ENCODE measurements at places on chromosomes 5 and 9.
A peak's percentile ranks its signal among the peaks of the same experiment; 100 is the strongest.

DNA sequence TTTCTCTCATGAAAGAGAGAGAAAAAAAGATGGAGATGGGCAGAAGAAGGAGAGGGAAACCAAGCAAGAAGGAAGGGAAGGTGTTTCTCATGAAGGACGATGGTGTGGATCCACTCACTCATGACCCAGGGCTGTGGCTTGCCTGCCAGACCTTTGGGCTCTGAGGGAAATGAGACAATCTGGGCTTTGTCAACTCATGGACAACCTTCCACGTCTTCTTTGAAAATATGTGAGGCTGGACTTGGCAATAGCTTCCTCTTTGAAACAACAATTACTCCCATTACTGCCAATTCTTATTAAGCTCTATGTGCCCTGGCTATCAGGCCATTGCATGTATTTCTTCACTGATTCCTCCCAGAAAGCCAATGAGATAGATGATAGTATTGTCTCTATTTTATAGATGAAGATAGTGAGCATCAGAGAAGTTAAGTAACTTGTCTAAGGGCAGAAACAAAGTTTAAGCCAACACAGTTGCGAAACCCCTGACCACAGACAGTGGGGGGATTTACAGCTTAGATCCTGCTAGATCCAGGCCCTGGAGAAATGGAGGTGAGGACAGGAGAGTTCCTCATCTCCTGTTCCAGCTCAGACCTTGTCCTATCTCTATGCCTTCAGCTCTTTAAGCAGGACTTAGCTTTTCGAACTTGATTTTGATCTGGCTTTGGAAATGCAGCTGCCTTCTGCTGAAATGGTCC, 132.4 kb downstream of the GCNT1 start:
- no peak for DNase-seq

DNA sequence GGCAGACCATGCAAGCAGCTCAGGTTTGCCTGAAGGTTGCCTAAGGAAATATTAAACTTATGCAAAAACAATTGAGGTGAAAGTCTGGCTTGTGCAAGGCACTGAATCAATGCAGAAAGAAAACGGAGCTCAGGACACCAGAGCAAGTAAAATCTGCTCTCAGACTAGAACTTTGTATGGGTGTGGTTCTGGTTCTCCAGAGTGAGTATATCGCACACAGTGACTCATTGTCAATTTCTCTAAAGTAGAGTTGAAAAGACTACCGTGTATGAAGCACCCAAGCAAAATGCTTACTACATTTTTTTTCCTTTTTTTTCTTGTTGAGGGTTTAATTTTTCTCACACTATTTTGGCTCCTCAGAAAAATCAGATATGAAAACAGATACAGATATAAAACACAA, 650.3 kb upstream of the CDH10 start:
- no peak for DNase-seq

DNA sequence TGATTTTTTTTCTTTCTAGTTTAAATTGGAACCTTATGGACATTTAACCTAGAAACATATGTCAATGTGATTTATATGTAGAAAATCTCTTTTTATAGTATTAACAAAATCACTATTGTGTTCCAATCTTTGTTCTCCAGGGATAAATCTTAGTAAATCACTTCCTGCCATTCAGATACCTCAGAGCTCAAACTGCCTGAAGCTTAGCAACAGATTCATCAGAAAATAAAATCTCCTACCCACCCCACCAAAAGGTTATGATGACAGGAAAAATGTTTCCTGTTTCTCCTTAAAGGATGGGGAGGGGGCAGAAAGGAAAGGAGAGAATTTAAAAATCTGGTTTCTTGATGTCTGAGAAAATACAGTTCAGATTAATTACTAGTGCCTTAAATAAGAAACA, 105.0 kb upstream of the TUT7 start:
- no peak for DNase-seq

DNA sequence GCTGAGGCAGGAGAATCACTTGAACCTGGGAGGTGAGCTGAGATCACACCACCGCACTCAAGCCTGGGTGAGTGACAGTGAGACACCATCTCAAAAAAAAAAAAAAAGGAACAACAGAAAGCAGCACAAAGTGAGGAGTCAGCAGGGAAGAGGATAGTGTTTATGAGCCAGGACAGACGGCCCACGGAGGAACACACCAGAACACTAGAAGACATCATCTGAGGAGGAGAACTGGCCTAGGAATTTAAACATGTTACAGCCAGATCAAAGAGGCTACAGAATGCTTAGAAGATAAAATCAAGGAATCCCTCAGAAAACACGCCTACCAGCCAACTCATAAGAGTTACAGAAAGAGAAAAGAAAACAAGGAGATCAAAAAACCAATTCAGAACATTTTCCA, 12.2 kb downstream of the UBAC1 start:
- no peak for DNase-seq

GRCh38 chr9:106728860-106729259, 134.1 kb upstream of the ZNF462 start:
- DNase-seq, result no peak

GRCh38 chr5:159049844-159050315, 49.8 kb downstream of the EBF1 start:
- DNase-seq, result no peak

GRCh38 chr9:76417394-76417793, 23.2 kb upstream of the RFK start:
- DNase-seq, result no peak

DNA sequence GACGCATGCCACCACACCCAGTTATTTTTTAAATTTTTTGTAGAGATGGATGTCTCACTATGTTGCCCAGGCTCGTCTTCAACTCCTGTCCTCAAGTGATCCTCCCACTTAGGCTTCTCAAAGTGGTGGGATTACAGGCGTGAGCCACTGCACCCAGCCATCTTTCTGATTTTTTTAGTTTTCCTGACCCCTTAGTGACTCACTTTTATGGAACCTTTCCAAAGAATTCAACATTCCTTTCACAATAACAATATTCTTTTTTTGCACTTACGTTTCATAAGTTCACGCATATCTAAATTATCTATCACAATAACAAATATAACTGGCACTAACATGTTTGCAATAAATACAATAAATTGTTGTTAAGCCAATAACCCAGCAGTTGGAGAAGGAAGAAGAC, 8.5 kb downstream of the ELOVL7 start:
- DNase-seq, result no peak

DNA sequence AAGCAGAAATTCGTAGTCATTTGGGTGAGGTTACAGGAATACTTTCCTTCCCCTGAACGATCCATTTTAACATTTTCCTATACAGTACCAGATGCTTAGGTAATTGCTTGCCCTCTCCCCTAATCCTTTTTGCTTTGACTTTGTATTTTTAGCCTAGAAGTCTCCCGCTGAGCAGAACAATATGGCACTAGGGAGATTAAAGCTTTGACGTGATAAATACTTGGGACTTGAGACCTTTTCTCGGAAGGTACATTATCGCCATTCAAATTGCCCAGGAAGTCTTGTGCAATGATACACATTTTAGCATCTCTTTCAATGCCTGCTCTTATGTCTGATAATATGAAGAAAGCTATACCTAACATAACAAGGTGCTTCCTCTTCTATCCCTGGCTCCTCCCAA, 22.9 kb upstream of the SPATA31C2 start:
- DNase-seq, result no peak

- DNase-seq, result no peak
These were observed 67.9 kb downstream of the STK10 start for GRCh38 chr5:172119921-172120688.

DNA sequence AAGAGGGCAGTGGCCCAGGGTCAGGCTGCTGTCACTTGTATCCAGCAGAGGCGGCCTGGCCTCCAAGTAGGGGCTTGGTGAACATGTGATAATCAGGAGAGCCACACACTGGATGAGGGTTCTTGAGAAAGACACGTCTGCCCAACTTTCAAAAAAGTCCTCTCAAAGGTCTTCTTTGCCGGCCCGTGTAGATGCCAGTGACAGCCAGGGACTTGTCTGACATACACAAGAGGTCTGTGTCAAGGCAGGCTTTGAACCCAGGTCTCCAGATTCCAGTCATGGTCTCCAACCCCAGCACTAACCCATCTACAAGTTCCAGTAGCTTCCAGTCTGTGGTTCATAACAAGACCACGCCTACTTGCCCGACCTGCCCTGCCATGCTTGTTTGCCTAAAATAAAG, 7.9 kb upstream of the AMBP start:
- no peak for DNase-seq

DNA sequence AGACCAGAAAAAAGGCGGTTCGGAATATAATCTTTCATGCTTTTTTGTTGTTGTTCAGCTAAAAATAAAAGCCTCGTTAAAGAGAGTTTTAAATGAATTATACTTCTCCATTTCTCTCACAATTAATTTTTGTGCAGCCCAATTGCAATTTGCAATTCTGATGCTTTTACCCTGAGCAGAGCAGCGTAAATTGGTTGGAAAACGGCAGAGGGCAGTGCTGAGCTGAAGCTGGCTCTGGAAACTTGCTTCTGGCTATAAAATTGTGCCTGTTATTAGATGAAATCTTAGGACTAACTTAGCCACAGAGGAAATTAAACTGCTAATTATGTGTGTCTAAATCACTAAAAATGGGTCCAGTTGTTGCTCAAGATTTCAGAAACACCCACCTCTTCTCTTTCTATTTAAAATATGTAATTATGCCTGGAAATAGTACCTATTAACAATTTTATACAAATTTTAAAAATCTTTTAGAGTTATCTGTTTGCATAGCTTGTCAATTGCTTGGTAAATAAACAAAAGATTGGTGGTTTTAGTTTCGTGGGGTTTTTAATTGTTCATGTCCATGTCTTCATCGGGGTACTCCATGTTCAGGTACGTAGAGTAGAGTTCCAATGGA, 441.8 kb upstream of the TLE4 start:
- DNase-seq, result peak; percentile 25

- DNase-seq, result no peak
These were observed 90.4 kb downstream of the PALM2AKAP2 start for GRCh38 chr9:109870365-109870764.
